NCI-H1417 treated with DMSO at 0.1 percent for 48 hours (cell line): ENCODE measurements at places on chromosomes 5 and 9.

GRCh38 chr5:96789794-96790330 is 17.9 kb downstream of the ERAP1 start:
- DNase-seq, result no peak

- DNase-seq, result no peak
Observed at GRCh38 chr5:10489810-10490426, 48.2 kb downstream of the ROPN1L start.

- no peak for DNase-seq
Observed at GRCh38 chr9:137389428-137389746, 33.6 kb downstream of the EXD3 start.

DNA sequence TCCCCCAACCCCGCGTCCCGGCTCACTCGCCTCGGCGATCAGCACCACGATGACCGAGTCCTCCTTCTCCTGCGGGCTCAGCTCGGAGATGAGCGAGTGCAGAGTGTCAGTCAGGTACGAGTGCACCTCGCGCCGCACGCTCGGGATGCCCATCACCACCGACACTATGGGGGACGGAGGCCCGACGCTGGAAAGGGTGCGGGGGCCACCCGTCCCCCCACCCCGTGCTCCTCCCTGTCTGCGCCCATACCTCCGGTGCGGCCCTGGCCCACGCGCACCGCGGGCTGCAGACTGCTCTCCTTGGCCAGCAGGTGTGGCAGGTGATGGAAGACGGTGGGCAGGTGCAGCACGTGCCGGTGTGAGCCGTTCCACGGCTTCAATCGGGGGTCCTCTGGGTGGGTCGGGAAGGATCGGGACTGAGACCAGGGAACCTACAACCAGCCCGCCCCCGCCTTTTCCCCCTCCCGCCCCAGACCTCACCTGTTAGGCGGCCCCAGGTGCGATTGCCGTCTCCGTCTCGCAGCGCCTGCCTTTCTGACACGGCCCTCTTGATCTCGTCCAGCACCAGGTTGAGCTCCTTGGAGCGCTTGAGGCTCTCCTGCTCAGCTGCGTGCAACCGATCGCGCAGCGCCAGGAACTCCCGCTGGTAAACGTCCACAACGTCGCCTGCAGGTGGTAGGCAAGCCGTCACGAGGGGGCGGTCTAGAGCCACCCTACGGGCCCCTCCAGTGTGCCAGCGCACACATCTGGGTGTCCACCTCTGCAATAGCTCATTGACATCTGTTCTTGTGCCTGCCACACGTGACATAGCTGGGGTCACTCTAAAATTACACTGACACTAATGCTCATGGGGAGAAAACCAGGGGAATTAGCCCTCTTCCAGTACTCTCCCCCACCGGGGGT is 5.1 kb downstream of the MGAT4B start:
- no peak for DNase-seq

DNA sequence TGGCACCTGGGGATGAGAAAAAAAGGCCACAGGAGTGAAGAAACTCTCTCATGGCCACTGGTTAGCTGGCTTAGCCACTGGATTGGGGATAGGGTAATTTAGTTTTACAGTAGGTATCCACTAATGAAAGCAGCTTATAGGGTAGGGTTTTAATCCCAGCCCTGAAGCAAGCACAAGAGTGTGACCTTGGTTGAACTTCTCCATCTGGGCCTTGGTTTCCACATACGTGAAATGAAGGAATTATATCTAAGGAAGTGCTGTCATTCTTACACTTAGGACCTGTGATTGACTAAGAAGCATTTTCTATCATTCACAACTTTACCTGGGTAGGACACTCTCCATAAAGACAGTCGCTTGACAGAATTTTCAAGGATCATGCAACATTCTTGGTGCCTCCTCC is 49.6 kb downstream of the FAT2 start:
- no peak for DNase-seq

DNA sequence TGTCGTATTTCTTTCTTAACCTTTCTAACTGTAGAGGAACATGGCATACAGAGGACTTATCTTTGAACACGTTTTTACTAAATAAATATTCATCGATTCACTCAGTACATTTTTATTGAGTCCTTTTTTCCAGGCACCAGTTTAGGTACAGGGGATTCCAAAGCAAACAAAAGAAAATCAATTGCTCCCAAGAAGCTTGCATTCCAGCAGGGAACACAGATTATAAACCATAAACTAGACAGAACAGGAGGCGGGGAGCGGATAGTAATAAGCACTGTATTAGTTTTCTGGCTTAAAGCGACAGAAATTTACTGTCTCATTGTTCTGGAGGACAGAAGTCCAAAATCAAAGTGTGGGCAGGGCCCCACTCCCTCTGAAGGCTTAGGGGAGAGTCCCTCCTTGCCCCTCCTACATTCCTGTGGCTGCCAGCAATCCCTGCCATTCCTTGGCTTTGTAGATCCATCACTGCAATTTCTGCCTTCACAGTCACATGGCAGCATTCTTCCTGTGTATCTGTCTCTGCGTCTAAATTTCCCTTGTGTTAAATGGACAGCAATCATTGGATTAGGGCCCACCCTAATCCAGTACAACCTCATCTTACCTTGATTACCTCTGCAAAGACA is 115.5 kb downstream of the COL23A1 start:
- no peak for DNase-seq

GRCh38 chr5:39226100-39226451 is 6.7 kb upstream of the FYB1 start:
- DNase-seq, result no peak

GRCh38 chr5:139094154-139095131 is 103.7 kb downstream of the SIL1 start:
- DNase-seq, result no peak

- no peak for DNase-seq
Observed at GRCh38 chr5:109718216-109718615, 28.5 kb downstream of the MAN2A1 start.

DNA sequence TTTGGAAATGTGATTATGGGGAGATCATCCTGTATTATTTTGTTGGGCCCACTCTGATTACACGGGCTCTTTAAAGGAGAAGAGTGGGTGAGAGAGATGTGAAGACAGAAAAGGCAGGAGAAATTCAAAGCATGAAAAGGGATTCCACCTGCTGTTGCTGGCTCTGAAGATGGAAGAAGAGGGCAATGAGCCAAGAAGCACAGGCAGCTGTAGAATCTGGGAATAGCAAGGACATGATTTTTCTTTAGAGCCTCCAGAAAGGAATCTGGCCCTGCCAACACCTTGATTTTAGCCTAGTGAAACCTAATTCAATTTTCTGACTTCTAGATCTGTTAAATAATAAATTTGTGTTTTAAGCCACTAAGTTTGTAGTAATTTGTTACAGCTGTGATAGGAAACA is 11.3 kb downstream of the C9 start:
- no peak for DNase-seq

- DNase-seq, result no peak
Observed at GRCh38 chr5:150295172-150295634, 5.6 kb upstream of the CAMK2A start.

DNA sequence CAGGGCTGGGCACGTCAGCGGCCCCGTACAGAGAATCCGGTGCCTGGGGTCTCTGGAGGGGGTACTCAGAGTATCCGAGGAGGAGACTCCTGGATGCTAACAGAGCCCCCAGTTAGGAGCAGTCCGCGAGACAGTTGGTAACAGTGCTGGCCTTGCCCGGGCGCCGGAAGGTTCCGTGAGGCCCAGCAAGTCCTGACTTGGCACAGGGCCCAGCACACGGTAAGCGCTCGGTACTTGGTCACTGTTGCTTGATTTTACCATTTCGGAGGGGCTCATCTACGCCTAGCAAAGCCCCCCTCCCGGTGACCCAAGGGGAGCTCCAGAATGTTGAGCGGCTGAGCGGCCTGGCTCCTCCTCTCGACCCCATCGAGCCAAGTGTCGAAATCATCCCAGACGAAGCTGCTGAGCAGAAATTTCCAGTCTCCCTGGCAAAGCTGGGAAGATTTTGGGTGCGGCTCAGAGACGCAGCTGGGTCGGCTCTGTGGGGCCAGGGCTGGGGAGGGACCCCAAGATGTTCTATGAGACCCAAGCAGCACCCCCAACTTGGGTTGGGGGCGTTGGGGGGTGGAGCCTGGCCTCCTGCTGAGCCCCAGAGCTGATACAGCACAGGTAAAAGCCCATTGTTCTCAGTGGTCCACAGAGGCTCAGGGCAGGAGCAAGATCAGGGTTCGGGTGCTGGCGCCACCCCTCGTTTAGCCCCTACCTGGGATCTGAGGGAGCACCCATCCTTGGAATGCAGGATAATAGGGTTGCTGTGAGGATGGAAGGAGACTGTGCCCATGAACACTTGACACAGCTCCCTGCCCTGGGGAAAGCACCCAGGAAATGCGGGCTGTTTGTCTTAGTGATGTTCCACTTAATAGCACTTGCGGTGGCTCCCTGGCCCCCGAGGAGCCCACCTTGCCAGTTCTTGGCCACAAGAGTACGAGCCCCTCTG is 137.2 kb downstream of the C9orf50 start:
- no peak for DNase-seq

GRCh38 chr5:114201332-114201731 is 160.5 kb upstream of the KCNN2 start:
- DNase-seq, result no peak

DNA sequence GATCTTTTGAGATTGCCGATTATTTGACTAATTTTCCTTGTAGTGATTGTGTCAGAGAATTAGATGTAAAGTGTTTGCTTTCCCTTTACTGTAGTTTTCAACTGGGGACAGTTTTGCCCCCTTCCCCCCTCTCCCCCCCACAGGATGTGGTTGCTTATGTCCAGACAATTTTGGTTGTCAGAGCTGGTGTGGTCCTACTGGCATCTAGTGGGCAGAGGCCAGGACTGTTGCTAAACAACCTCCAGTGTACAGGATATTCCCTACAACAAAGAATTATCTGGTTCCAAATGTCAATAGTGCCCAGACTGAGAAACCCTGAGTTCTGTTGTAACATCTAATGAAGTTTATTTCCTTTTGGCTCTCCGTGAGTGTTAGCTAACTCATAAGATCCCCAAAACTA is 20.0 kb downstream of the TMEFF1 start:
- no peak for DNase-seq

DNA sequence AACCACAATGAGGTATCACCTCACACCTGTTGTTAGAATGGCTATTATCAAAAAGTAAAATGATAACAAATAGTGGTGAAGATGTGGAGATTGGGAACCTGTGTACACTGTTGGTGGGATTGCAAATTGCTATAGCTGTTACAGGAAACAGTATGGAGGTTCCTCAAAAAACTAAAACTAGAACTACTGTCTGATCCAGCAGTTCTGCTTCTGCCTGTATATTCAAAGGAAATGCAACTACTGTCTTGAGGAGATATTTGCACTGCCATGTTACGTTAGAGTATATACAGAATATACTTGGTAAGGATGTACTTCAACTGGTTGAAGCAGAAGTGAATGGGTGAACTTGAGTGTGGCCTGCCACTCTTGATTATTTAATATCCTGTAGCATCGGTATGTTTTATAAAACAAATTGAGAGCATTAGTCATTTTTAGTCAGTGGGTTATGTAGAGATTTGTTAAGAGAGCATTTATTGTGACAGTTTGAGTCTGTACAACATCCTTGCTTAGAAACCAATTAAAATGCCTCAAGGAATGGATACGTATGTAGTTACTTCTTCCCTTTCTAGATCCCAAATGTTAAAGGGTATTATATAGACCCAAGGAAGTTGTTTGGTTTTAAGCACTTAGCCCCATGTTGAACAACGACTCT is 37.5 kb downstream of the ZCCHC7 start:
- DNase-seq, result no peak

DNA sequence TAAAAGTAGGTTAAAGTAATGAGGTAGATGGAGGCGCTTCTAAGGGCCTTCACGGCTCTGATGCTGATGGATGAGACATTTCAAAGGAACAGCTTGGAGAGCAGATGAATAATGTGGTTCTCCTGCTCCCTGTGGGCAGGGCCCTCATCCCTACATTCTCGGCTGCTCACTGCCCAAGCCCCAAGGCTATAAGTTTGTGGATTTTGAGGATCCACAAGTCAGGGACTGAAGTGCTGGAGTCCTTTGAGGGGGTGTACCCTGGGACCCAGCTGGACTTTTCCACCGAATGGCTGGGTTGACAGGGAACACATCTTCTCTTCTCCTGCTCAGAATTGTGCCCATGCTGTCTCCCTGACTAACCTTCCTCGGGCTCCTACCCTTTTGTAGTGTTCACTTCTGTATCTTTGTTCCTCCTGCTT is 21.4 kb upstream of the CXCL14 start:
- DNase-seq, result no peak

- DNase-seq, result no peak
Observed at GRCh38 chr5:150622157-150622556, 18.3 kb upstream of the SYNPO start.

DNA sequence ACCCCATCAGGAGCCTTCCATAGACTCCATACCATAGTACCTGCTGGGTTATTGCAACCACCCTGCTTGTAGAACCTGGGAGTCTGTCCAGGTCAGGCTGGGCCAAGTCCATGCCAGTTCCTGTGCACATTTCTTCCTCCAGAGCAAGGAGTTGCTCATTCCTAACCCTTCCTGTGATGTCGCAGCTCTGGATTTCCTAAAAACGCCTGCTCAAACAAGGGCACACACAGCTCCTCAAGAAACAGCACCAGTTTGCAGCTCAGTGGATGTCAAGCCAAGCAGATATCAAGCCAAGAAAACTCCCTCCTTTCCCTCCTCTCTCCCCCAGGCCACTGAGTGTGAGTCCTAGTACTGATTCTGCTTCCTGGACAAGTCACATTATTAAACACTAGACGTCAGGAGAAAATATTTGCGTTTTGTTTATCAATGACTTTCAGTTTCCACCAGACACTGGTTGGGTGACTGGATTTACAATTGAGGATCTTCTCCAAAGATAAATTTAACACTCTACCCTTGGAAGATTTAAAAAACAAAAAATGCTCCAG is 59.6 kb downstream of the SLC1A1 start:
- DNase-seq, result no peak

GRCh38 chr5:52452098-52452497 is 335.6 kb upstream of the ITGA1 start:
- DNase-seq, result no peak

DNA sequence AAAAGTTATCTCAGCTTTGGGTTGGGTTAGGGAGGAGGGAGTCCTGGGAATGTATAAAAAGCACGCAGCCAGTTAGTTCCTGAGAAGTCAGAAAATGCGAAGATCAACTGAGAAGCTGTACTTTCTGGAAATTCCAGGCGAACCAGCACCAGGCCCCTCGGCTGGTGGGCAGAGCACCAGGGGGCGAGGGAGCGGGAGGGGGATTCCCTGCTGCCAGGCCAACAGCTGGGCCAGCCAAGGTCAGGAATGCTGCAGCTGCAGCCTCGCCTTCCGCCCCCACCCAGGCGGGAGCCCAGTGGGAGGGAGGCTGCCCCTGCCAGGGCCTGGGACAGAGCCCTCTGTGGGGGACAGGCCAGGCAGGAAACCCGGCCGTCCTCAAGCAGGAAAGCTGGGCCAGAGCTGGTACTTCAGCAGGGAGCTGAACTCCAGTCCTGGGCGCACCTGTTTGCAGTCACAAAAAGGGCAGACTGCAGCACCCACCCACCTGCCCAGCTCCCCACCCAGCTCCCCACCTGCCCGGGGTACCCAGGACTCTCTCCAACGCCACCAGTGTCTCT is 35.5 kb downstream of the VAV2 start:
- DNase-seq, result no peak

DNA sequence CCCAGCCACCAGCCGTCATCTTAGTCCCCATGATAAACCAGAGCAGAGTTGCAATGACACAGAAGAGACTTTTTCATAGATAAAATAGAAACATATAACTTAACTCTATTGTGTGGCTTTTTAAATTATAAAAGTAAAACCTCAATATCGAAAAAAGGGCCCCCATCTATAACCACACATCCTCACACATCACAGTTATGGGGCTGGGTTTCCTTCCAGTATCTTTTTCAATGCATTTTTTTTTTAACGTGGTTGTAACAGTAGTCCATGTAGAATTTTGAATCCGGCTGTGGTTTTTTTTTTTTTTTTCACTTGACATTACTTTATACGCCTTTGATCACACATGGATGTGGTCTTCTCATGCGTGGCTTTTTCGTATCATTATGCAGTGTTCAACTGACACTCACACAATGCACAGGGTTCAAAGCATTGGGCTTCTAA is 77.4 kb downstream of the CFAP77 start:
- DNase-seq, result no peak
